ENCODE measurements at places on chromosomes 5 and 9.

GRCh38 chr5:81140441-81140840 is 92.7 kb upstream of the CKMT2 start:
- DNase-seq: no peak

- no peak for DNase-seq
Measured at GRCh38 chr9:35892051-35892450, 14.0 kb upstream of the HRCT1 start.

- no peak for DNase-seq
Measured at GRCh38 chr5:94082405-94082804, 341.0 kb upstream of the POU5F2 start.

- no peak for DNase-seq
Measured at GRCh38 chr5:7855611-7856010, 4.7 kb upstream of the CFAP90 start.

GRCh38 chr5:151281001-151281639 is 22.4 kb downstream of the SLC36A3 start:
- no peak for DNase-seq

- DNase-seq: no peak
Measured at GRCh38 chr5:177310757-177311391, 824 bp downstream of the MXD3 start.

- no peak for DNase-seq
Measured at GRCh38 chr5:1134478-1134877, 22.6 kb upstream of the SLC12A7 start.

GRCh38 chr9:78559449-78559885 is 262.5 kb downstream of the PSAT1 start:
- no peak for DNase-seq

GRCh38 chr5:73796164-73797131 is 170.5 kb downstream of the ARHGEF28 start:
- no peak for DNase-seq

- no peak for DNase-seq
Measured at GRCh38 chr9:135437259-135437658, 42.3 kb upstream of the PPP1R26 start.

DNA sequence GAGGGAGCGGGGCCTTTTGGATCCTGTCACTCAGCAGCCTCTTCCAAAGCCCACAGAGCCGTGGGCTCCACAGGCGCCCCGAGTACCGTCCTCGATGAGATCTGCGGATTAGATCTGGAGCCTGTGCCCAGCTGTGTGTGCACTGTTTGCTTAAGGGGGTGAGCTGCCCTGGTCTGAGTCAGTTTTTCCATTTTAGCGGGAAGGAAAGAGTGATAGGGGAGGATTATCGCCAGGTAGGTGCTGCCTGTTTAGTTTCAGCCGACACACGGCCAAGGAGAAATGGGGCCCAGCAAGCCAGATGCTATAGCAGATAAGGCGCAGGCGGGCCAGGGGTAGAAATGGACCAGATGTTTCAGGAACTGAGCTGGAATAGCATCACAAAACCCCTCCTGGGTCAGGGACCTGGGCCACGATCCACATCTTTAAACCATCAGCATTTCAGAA is 18.1 kb downstream of the COL5A1 start:
- no peak for DNase-seq

DNA sequence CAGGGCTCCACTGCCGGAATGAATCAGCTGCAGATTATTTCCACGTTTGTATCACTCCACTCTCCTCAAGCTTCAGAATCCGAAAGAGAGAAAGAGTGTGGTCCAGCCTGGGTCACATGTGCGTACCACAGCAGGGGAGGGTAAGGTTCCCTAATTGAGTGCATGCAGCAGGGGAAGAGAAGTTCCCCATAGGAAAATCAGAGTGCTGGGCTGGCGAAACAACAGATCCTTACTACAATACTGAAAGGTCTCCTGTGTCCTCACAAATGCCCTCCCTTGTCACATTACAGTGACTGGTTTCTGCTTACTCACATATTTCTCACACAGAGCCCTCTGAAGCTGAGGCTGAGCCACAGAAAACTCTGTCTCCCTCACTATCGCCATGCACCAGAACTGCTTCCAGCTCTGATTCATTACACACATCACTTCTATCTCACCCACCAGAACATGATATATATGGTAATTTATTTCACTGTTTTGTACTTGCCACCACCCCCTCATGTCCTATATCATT is 532.2 kb upstream of the TUSC1 start:
- no peak for DNase-seq

GRCh38 chr5:164358531-164359259 is 853.3 kb downstream of the MAT2B start:
- DNase-seq: no peak

GRCh38 chr9:128886211-128886891 is 4.4 kb downstream of the LRRC8A start:
- DNase-seq: no peak

DNA sequence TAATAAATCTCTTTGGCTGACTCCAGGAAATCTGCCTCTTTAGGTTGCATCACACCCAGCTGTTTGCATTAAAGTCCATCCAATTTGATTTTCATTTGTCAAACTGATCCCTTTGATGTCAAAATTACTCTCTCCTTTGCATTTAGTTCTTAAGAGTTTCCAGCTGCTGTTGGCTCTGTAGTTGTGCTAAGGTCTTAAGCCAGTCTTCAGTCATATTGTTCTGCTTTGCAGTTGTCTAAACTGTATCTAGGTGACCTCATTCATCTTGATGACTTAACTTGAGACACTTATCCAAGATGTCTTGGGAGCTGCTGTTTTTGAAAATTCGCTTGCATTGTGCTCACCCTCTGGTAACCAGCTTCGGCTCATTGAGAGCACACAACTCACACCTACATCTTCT is 386.9 kb upstream of the TLE4 start:
- DNase-seq: no peak

DNA sequence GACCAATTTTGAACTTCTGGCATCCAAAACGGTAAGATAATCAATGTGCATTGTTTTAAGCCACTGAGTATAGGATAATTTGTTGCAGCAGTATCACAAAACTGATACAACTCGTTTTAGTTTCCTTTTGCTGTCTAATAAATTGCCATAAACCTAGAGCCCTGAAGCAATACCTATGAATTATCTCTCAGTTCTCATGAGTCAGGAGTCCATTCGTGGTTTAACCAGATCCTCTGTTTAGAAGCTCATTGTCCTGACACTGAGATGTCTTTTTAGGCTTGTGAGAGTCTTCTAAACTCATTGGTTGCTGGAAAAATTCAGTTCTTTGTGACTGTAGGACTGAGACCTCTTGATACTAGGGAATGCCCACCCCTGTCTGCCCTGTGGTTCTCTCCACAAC is 262.9 kb downstream of the SEMA5A start:
- no peak for DNase-seq

DNA sequence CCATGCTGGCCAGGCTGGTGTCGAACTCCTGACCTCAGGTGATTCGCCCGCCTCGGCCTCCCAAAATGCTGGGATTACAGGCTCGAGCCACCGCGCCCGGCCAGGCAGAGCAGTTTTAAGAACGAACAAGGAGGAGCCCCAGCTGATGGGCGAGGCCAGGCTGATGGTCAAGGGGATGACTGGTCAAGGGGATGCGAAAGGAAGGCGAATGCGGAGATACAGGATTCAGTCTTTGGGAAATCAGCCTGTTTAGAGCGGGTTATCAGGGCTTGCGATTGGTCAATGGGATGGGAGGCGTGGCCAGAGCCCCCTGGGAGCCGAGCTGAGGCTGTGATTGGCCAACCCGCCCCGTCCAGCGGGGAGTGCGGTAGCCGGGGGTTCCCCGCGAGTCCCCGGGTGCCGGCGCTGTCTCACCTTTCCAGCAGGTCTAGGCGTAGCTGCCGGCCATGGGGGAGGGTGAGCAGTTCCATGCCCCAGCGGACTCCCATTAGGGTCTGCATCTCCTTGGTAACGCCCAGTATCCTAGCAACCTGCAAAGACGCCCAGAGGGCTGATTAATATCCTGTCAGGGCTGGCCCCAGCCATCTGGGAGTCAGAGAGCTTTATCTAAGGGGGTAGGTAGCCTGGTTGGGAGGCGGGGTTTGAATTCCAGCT is 7.5 kb upstream of the TOR2A start:
- DNase-seq: no peak

DNA sequence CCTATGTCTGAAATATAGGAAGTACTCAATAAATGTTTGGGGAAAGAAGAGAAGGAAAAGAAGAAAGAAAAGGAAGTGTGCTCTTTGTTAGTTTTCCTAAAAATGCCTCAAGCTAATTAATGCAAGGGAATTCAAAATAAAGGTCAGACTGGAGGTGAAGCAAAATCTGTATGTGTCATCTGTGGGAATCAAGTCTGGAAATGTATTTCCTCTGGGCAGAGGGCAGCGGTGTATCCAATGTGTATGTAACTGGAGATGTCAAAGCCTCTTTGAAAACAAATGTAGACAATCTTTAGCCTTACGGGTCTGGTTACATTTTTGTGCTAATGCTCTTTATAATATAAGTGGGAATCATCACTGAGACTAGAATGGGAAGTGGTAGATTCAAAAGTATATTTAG is 471.4 kb downstream of the MAN2A1 start:
- DNase-seq: no peak

GRCh38 chr5:61951295-61951694 is 354.7 kb upstream of the KIF2A start:
- no peak for DNase-seq

- DNase-seq: no peak
Measured at GRCh38 chr5:150149618-150150017, 6.0 kb downstream of the PDGFRB start.

GRCh38 chr5:6407558-6408259 is 29.4 kb upstream of the MED10 start:
- DNase-seq: no peak

All from stimulated activated CD4-positive, alpha-beta T cell treated with anti-CD3 and anti-CD28 coated beads, Interleukin-4, amount 100 ng/mL, for 48 hours (primary cell).